NCI-H1105 (cell line): ENCODE measurements at places on chromosomes 7 and 10.

DNA sequence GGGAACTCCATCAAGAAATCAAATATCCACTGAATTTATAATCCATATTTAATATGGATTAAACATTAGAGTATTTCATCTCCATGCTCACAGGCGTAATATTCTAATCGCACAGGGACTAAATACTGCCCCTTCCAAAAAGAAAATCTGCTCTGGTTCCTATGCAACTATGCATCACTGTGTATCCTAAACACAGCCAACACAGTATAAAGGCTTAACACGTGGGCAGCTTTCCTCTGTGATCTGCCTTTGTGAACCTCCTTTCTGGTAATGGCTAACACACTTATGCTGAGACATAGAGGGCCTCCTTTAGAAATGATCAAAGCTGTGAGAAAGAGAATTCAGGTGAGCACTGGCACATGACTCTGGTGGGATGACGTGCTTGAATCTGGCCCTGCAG is 110.2 kb downstream of the RAB11FIP2 start:
- no peak for DNase-seq

GRCh38 chr7:73674468-73675124 is 7.0 kb downstream of the VPS37D start:
- DNase-seq: no peak

DNA sequence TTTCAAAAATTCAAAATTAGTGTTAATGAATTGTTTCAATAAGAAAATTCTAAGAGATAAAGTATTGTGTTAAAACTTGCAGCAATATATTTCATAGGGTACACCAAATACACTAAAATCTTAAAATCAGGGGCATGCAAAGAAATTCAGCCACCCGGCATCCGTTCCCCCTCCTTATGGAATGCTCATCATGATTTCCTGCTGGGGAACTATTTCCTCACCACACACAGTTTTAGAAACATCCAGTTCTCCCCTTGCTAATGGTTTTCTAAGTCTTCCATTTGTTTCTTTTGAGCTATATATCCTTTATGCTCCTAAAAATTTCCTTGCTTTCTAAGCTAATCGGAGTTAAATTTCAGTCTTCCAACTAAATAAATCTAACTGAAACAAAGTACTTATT is 60.7 kb downstream of the CHCHD3 start:
- no peak for DNase-seq

DNA sequence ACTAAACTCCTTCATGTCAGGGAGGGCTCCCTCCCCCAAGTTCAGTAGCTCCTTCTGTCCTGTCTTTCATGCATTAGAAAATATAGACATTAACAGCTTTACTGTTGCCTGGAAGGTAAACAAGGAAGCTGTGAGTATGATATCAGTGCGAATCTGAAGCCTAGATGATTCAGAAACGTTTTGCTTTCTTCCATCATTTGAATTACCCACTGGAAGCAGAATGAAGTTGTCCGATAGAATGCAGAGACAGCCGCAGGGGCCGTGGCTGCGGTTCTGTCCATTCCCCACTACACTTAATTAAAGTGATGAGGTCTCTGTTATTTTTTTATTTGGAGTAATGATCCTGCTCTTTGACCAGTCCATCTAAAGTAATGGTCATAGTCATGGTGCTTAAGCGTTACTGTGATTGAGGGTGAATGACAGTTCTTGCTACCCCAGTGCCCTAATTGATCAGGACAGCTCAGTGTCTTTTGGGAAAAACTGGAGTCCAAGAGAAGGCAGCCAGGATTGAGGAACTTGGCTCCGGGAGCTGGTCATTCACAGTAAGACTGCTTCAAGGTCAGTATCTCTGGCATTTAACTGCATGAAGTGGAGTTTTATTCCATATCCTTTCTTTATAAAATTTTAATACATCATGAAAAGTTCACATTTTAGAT is 69.9 kb downstream of the PTPRE start:
- no peak for DNase-seq

- DNase-seq: no peak
Observed at GRCh38 chr7:158302274-158303070, 285.2 kb downstream of the PTPRN2 start.

GRCh38 chr10:61458031-61458430 is 4.8 kb upstream of the TMEM26 start:
- no peak for DNase-seq

- no peak for DNase-seq
Observed at GRCh38 chr10:117638200-117638599, 95.7 kb downstream of the EMX2 start.

DNA sequence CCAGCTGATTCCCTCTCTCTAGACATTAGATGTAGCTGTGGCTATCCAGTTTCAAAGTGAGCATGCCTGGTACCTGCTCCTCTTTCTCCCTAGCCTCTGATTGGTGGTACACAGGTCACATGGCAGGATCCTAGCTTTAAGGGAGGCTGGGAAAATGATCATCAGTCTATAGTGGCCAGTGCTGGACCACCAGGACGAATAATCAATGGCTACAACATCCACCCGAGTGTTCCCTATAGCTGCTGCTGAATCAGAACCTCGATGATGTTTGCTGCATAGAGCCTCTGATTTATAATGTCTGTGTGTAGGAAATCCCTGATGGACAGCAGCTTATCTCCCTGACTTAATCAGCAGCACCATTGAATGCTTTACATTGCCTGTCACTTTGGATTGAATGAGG is 28.9 kb upstream of the LMTK2 start:
- DNase-seq: no peak

DNA sequence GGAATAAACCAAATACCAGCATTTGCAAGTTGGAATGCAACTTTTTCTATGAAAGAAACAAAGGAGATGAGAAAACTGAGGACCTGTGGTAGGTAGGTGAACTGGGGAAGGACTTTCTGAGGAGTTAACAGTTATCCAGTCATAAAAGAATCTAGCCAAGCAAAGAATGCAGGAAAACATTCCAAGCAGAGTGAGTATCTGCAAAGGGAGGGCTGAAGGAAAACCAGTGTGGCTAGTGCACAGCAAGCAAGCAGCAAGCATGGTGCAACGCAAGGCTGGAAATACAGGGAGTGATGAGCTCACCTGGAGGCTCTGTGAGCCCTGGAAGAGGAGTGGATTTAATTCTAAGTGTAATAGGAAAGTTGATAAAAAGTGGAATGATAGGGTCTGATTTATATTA is 44.0 kb downstream of the RTKN2 start:
- no peak for DNase-seq

GRCh38 chr10:120641695-120642094 is 184.7 kb downstream of the PLPP4 start:
- DNase-seq: no peak

DNA sequence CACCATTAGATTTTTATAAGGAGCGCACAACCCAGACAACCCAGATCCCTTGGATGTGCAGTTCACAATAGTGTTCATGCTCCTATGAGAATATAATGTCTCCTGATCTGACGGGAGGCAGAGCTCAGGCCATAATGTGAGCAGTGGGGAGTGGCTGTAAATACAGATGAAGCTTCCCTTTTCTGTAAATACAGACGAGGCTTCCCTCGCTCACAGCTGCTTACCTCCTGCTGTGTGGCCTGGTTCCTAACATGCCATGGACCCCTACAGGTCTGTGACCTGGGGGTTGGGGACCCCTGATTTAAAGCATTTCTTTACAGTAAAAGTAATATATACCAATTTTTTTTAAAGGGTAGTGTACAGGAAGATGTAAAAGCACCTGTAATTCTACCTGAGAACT is 33.2 kb downstream of the HELLS start:
- DNase-seq: no peak

GRCh38 chr10:113285305-113285704 is 267.5 kb upstream of the HABP2 start:
- DNase-seq: no peak

DNA sequence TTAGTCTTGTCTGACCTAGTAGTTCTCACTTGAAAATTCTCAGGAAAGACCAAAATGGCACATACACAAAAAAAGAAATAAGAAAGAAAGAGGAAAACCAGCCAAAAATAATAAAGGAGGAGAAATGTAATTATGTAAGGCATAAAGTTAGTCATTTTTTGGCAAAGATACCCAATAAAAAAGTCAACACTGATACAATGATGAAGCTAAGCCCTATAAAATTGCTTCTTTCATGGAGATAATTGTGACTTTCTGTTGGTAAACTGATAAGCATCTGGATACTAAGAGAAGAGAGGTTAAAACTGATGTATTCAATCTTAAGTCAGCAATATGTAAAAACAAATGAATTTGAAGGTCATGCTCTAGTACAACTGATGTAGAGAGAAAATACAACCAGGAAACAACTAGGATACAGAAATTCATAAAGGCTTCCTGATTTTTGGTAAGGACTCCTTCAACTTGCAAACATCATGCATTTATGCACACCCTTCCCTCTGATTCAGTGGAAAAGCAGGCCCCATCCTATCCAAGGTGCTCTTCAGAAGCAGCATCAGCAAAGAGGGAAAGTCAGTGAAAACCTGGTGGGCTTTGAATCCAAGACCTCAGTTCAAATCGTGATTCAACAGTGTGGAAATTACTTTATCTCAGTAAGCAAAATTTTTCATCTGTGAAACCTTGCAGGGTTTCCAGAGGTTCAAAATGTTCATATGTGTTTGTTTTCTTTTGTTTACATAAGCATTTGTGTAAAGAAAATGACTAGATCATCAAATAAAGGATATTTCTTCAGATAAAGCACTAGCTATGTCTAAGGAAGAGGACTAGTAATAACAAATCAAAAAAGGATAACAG is 32.6 kb downstream of the IMMP2L start:
- DNase-seq: no peak

GRCh38 chr7:24555719-24556118 is 17.5 kb upstream of the PALS2 start:
- DNase-seq: no peak

- DNase-seq: no peak
Observed at GRCh38 chr10:64501807-64502206, 980.6 kb downstream of the REEP3 start.

DNA sequence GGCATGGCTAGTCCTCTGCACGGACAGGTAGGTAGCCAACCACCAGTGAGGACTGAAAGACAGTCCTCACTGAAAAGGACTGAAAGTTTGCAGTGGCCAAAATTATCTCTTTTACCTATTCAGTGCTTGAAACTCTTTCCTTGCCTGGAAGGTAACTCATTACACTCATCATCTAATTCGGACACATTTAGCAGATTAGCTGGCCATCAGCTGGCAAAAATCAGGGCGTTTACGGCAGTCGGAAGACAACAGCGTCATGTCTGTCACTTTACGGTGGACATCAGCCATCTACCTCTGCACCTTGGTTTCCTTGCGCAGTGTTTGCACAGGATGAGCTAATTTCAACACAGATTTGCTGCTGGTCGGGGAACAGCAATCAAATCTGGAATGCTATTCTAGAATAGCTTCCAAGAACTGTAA is 740 bp downstream of the ANXA7 start:
- no peak for DNase-seq

GRCh38 chr7:28718055-28718481 is 240.1 kb downstream of the TRIL start:
- DNase-seq: no peak

- peak; percentile 6 for DNase-seq
Observed at GRCh38 chr7:114922652-114923402, 933 bp downstream of the MDFIC start.

DNA sequence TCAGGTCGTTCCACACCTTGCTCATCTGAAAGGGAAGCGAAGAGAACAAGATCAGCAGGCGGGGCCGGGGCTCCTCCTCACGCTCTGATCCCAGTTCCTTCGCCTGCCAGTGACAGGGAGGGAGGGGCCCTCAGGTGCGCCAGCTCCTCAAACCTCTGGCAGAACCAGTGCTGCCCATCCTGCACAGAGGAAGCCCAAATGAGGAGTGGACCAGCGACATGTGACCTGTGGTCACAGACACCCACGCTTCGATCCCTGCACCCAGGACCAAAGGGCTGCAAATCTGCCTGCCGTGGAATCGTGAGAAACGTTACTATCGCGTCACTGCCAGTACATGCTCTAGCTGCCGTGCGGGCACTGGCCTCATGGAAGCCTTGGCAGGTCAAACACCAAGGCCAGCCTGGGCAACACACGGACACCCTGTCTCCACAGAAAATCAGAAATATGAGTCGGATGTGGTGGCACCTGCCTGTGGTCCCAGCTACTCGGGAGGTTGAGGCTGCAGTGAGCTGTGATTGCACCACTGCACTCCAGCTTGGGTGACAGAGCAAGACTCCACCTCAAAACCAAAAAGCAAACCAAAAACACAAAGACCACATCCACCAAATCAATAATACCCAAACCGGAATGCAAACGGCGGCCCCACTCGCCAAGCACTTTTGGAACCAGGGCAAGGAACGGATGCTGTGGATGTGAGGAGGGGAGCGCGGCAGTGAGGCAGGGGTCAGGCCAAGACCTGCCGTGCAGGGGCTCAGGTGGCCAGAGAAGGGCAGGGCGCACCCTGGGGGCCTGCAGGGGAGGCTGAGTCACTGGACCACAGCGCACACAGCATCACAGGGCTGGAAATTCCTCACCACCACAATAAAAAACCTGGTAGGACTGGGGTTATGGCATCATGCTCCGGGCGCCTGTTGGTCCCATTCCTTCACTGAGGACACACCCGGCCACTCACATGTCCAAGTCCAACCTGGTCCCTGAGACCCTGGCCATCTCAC is 13.4 kb downstream of the NUDT1 start:
- DNase-seq: no peak

GRCh38 chr7:150734254-150734653 is 3.0 kb upstream of the GIMAP5 start:
- no peak for DNase-seq

DNA sequence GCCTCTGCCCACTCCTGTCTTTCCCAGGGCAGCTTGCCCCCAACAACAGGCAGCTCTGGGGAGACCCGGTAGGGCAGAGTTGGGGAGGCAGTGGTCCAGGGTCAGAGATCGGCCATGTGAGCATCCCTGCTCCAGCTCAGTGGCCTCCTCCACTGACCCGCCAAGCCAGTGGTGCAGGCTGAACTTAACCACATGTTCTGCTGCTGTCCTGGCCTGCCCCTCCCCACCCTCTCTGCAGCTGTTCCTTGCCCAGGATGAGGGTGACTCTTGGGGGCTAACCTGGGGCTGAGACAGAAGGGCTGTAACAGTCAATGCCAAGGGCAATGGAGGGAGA is 349.3 kb downstream of the PLXNA4 start:
- DNase-seq: no peak

- DNase-seq: peak; percentile 65
Observed at GRCh38 chr10:75408911-75409885, 7.6 kb upstream of the ZNF503 start.

DNA sequence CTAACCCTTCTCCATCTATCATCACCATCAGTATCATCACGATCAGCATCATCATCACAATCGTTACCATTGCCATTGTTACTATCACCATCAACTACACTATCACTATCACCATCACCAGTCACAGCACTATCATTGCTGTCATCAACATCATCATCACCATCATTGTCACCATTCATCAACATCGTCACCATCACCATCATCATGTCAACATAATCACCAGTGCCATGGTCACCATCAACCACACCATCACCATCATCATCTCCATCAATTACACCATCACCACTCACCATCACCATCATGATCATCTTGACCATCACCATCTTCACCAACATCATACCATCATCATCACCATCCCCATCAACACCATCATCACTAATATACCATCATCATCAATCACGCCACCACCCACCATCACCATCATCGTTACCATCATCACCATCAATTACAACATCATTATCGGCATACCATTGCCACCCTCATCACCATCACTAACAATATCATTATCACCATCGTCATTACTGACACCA is 66.5 kb downstream of the TNS3 start:
- no peak for DNase-seq
